ENCODE measurements at places on chromosomes 7 and 10.

GRCh38 chr7:156015237-156016020 is 203.2 kb upstream of the SHH start:
- no peak for DNase-seq

- DNase-seq: peak; percentile 30
These were observed 51.4 kb downstream of the C10orf67 start for GRCh38 chr10:23293145-23293724.

- DNase-seq: no peak
These were observed 995.4 kb upstream of the LRRN3 start for GRCh38 chr7:110095372-110096052.

DNA sequence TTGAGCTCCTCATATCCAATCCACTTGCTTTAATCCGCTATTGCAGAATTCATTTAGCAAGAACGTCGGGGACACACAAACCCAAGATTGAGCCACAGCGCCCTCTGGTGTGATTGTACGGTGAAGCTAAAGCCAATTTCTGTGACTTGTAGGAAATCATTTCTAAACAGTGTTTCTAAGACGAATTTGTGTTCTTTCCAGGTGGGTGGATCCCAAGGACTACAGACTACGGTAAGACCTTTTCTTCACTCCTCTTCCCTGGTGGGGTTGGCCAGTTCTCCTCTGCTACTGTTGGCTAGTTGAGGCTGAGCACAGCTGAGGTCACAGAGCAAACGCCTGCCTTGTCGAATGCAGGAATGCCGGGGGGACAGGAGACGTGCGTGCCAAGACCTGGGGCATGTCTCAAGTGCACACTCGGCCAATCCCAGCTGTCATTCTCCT is 5.2 kb downstream of the DMBT1 start:
- DNase-seq: peak; percentile 72

GRCh38 chr10:22389856-22390589 is 44.7 kb downstream of the SPAG6 start:
- no peak for DNase-seq

DNA sequence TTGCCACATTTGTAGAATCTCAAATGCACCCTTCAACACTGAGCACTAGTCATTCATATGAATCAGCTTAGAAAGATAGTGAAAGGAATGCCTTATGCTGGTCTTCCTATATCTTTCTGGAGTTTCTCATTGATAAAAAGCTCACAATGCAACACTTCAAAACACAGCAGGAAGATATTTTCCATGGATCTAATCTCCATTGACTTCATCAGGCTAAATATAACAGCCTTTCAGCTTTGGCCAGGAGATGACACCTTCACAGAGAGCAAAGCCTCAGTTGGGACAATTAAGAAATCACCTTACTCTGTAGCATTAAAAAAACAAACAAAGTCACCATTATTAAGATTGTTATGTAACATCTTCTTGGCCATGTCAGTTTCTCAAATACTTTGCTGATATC is 6.7 kb downstream of the NRP1 start:
- no peak for DNase-seq

GRCh38 chr7:71130031-71130679 is 1.8 kb upstream of the GALNT17 start:
- no peak for DNase-seq

GRCh38 chr10:78763651-78764395 is 304.9 kb upstream of the ZMIZ1 start:
- DNase-seq: no peak

GRCh38 chr7:48515171-48515570 is 343.9 kb downstream of the ABCA13 start:
- DNase-seq: no peak

GRCh38 chr10:92291921-92292845 is 1.2 kb downstream of the MARCHF5 start:
- DNase-seq: peak; percentile 58

GRCh38 chr10:100209303-100209702 is 20.1 kb downstream of the CHUK start:
- DNase-seq: no peak

DNA sequence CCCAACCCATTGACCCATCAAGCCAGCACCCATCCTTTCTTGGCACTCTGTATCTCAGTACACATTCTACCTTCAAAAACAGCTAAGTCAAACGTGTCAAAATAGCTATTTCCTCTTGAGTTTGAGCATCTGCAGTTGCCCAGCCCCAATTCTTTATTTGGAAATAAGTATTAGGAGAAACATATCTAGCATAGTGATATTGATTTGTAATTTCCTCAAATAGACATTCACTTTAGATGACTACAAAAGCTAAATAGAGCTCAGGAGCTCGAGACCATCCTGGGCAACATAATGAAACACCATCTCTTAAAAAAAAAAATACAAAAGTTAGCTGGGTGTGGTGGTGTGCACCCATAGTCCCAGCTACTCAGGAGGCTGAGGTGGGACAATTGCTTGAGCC is 59.2 kb upstream of the AGBL3 start:
- no peak for DNase-seq

GRCh38 chr10:1567152-1567551 is 170.2 kb downstream of the ADARB2 start:
- no peak for DNase-seq

GRCh38 chr10:97025613-97026242 is 160.0 kb downstream of the SLIT1 start:
- DNase-seq: peak; percentile 54

GRCh38 chr10:42970451-42971250 is 106.2 kb upstream of the RET start:
- no peak for DNase-seq

GRCh38 chr7:72317341-72317740 is 94.8 kb downstream of the CALN1 start:
- DNase-seq: no peak

DNA sequence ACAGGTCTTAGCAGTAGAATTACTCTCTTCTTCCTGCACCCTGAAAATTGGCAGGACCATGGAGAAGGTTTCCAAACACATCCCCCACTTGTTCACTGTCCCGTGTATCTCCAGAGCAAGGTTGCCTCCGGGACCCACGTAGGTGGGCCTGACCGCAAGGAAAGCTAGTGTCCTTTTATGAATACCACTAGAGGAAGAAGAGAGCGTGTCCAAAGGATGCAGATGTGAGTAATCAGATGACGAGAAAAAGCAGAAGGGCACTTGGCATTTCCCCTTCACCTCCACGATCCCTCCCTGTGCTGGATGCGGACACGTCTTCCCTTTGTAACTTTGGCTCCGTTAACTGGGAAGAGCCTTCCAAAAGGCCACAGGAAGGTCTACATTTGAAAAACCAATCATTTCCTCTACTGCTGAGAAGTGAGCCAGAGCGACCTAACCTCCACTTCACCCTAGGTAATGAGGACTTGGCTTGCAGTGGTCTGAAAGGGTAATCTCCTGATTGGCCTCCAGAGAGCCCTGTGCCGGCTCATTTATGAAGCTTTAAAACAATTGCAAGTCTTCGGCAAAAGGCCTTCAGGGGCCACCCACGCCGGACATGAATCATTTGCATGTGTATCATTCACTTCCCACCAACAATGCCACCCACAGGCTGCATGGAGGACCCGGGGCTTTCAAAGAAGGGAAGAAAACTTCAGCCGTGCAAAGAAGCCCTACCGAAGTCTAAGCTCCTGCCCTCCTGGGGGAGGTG is 55.4 kb downstream of the LYZL1 start:
- DNase-seq: no peak

GRCh38 chr7:138661069-138661635 is 40.0 kb downstream of the SVOPL start:
- no peak for DNase-seq

GRCh38 chr10:120262857-120263547 is 194.0 kb upstream of the PLPP4 start:
- DNase-seq: no peak

GRCh38 chr7:43721193-43721806 is 8.0 kb downstream of the COA1 start:
- DNase-seq: peak; percentile 78

DNA sequence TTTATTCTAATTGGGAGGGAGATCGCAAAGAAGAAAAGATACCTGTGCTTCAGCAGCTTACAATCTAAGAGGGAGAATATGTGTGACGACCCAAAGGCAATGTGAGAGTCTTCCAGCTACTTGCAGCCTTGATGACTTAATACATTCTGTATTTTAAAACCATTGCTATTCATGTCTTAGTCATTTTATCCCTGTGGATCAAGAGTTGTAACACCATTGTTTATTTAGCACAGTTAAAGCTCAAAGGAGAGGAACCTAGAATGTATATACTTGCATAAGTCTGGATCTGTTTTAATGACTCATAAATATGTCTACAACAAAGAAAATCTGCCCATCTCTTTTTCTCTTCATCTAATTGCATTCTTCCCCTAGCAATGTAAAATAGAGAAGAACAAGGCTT is 117.9 kb upstream of the DLX6 start:
- DNase-seq: no peak

DNA sequence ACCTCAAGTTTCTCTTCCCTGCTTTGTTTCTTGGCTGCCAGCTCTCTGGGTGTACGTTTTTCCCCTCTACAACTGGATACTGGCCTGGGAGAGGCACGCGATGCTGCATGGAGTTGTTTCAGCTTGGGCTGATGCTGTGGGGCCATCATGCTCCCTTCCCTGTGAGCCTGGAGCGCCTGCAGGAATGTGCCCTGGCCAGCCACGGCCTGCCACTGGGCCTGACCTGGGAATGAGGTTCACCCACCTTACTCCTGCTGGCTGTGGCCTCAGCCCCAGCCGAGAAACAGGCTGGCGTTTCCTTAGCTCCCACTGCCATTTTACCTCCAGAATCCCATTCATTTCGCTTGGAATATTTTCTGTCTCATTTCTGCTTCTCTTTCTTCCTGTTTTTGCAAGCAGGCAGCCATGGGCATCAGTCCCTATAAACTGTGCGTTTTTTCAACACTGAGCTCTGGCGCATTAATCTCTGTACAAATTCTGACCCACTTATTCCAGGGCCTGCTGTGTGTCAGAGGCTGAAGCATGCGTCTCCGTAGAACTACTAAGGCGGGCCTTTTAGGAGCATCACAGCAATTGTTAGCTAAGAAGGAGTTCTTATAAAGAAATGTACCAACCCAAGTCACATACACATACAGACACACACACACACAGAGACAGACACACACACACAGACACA is 57.9 kb downstream of the GATA3 start:
- DNase-seq: no peak

DNA sequence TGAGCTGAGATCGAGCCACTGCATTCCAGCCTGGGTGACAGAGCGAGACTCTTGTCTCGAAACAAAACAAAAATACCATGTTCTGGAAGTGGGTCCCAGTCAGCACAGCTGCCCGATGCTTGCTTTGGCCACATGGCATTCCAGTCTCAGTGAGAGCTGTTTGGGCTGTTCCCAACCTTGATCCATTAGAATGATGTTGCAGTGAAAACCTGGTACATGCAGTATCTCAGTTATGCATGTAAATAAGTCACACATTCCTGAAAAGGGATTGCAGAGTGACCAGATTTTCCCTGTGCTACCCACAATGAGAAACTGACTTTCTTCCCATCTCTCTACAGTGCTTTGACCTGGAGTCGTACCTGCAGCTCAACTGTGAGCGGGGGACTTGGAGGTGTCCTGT is 15.4 kb downstream of the ZMIZ2 start:
- no peak for DNase-seq

GRCh38 chr7:77348371-77348813 is 67.8 kb downstream of the GSAP start:
- no peak for DNase-seq

GRCh38 chr7:37769291-37769690 is 79.1 kb upstream of the NME8 start:
- no peak for DNase-seq

GRCh38 chr10:43202657-43203447 is 64.0 kb downstream of the RASGEF1A start:
- DNase-seq: peak; percentile 49

DNA sequence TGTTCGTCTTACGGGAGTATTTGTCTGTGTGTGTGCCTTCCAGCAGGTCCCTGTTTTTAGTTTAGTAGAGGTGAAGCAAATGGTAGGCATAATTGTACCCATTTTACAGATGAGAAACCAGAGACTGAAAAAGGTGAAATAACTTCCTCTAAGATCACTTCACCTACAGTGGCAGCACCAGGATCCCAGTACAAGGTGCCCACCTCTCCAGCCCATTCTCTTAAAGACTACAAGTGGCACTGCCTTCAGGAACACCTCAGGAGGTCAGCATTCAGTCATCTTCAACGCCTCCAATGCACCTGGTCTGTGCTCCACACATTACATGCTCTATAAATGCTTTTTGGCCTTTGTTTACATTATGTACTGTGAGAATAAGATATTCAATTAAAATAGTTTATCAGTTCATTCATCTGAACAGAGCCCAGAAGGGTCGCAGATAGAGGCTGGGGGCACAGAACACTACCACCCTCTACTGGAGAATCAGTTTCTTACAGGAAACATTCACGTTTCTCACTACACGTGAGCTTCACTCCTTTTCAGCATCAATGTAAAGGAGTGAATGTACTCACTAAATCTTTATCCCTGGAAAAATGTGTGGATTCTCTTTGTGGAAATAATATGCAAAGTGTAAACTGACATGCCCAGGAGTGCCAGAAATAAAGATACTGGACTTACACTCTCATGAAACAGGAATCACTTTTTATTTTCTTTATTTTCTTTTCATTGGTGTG is 45.5 kb upstream of the ABLIM1 start:
- DNase-seq: peak; percentile 39

DNA sequence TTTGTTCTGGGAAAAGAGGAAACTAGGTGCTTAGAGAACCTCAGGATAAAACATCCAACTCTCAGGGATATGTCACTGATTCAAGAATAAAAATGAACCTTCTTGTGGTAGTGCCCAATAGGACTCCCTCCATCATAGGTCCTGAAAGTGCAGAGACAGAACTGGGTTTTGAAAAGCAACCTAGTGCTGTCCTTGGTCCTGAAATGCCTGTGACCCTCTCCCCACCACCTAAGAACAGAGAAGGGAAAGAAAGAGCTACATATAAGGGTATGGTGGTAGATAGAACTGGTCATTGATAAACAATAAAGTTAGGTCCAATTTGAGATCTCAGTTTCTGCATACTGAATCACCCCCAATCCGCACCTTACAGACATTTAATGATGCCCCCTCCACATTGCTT is 953.3 kb downstream of the XPNPEP1 start:
- no peak for DNase-seq

GRCh38 chr7:29479301-29480200 is 84.1 kb upstream of the PRR15 start:
- no peak for DNase-seq

DNA sequence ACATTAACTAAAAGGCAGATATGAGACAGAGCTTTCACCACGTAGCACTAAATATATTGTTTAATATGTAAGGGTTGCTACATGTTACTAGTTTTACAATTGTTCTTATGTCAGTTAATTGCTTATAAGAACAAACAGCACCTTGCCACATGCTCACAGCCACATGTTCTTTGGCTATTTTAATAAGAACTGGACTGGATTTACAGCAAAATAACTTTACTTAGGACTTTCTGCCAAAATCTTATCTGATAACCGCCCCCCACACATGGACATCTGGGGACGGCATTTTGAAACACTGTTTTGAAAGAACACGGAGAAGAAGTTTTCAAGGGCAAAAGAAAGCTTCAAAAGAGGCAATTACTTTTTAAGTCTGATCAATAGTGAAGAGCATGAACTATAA is 45.3 kb downstream of the JAZF1 start:
- no peak for DNase-seq

Measured in CD4-positive, alpha-beta T cell treated with Interleukin-21 for 1 hour (primary cell).